Right lung (tissue), 10 donors: ENCODE measurements at places on chromosomes 13 and 19.

GRCh38 chr13:63773476-63773875 is 2357.8 kb upstream of the PCDH20 start:
- no peak for DNase-seq

- no peak for DNase-seq
Observed at GRCh38 chr19:16327501-16327900, 2.9 kb downstream of the KLF2 start.

DNA sequence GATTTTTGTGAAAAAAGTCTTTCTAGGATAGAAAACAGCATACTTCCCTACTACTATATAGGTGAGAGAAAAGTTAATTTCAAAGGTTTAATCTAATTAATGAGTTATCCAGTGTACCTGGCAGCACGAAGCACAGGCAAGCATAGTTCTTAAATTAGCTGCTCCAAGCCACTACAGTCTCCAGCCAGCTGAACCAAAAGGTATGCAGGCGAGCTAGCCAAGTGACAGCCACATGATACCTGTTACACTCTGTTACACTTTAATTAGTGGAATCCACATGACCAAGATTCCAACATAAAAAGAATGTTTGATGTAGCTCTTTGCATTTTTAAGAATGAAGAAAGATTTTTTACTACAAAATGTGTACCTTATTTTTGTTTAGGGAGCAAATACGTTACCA is 15.5 kb downstream of the SLC25A30 start:
- DNase-seq: no peak

DNA sequence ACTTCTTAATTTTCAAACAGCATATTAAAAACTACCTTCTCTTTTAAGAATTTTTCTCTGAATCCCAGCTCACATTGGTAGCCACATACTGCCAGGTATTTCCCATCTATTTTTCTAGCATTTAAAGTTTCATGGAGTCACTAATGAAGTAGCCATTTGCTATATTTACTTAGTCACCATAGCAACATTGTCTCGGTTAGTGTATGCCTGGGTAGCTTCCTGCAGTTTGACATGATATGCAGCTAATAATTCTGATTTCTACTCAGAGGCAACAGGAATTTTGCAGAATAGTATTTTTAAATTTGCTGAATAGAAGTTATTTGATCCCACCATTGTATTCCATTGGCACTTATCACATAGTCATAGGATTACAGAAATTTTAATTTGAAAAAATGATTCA is 30.9 kb upstream of the KCTD4 start:
- no peak for DNase-seq

GRCh38 chr19:906480-906879 is 6.5 kb downstream of the R3HDM4 start:
- DNase-seq: no peak

GRCh38 chr13:21542563-21542962 is 61.4 kb downstream of the MICU2 start:
- no peak for DNase-seq

- no peak for DNase-seq
Observed at GRCh38 chr13:102039264-102039663, 362.6 kb downstream of the FGF14 start.

- DNase-seq: no peak
Observed at GRCh38 chr13:30410705-30411125, 11.6 kb upstream of the UBE2L5 start.

DNA sequence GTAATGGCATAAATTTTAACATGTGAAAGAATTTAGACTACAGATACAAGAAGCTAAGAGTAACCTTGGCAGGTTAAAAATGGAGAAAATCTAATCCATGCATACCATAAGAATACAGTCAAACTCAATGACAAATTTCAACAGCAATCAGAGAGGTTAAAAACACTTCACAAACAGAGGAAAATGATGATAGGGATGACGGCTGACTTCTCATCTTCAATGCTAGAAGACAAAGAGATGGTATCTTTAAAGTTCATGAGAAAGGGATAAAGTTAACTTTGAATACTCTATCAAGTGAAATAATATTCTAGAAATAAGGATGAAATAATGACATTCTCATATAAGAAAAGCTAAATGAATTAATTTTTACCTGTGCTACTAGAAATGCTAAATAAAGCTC is 1130.2 kb upstream of the MIR17HG start:
- no peak for DNase-seq

- DNase-seq: peak; percentile 18
Observed at GRCh38 chr13:30618186-30618929, 638 bp downstream of the USPL1 start.

DNA sequence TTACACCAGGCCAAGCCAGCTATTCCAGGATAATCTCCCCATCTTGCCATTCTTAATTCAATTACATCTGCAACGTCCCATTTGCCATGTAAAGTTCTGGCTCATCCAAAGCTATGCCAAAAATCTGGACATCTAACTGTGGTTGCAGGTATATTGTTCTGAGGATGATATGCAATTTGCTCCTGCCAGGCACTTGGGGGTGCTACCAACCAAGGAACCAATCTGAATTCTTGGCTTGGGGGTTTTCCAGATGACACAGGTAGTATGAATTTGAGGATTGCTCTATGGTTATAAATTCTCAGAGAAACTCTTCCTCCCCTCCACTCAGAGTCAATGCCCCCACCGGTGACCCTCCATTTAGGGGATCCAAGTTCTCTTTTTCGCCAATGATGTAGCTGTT is 33.0 kb downstream of the CRYL1 start:
- DNase-seq: no peak

DNA sequence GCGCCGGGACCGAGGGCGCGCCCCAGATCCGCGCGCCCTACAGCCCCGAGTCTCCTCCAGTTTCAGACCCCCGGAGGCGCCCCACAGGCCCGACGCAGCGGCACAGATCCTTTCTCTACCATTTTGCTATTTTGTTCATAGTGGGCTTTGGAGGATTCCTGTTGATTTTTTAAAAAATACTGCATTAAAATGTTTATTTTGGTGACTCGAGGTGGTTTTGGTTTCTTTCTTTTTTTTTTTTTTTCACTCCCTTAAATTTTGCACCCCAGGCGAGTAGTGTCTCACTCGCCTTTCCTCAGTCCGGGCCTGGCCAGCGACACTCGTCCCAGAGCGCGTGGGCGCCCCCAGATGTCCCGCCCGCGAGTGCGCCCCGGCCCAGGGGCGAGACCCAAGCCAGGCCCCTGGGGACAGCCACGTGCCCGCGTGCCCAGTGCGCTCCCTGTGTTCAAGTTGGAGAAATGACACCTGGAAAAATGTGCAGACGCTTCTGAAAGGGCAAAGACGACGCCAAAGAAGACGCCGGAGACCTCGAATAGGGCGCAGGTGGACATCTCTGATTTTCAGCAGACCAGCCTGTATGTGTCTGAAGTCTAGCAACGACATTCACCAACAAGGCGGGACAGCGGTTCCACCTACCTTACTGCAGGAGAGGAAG is 471 bp upstream of the INSR start:
- DNase-seq: peak; percentile 59

DNA sequence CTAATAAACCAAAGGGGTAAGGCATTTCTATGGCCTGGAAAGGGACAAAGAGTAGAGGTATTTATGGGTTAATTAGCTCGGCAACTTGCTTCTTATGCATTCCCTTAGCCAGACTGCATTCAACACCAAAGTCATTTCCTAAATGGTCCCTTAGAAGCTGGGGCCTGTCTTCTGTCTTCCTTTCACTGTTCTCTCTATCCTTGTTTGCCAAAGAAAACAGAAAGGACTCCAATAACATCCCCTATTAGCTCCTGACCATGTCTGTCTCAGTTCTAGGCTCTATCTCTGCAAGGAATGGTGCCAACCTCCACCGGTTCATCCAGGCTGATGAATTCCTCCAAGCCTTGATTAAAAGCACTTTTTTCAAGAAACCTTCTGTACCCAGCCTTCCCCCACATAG is 123.5 kb downstream of the KCTD12 start:
- no peak for DNase-seq

- no peak for DNase-seq
Observed at GRCh38 chr13:50693727-50694126, 149.8 kb downstream of the DLEU7 start.

DNA sequence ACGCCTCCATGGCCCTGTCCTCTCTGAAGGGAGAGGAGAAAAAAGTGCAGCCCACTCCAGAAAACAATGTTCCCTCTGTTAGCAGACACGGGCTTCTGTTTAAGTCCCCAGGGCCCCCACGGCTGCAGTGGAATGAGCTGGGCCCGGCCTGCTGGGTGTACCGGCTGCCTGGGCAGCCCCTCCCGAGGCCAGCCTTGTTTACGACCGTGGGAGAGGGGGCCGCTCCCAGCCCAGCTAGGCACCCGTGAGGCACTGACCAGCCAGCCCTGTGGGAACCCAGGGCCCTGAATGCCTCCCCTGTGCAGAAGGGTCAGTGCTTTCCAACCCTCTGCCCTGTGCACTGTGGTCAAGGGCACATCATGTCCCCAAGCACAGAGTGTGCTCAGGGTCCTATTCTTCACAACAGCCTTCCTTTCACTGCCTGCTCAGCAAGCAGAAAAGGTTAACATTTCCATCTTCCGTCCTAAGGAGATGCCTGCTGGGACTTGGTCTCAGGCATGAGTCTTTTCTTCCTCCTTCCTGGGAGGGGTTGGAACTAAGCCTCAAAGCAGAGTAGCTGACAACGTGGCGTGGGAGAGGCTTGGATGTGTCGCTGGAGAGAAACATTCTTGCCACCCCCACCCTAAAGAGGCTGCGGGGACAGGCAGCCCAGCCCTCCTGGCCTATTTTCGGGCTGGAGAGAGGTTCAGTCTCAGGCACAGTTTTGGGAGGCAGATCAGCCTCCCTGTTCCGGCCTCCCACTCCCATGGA is 90.1 kb downstream of the RGCC start:
- DNase-seq: no peak

- no peak for DNase-seq
Observed at GRCh38 chr19:31980796-31981195, 364.6 kb upstream of the ZNF507 start.

DNA sequence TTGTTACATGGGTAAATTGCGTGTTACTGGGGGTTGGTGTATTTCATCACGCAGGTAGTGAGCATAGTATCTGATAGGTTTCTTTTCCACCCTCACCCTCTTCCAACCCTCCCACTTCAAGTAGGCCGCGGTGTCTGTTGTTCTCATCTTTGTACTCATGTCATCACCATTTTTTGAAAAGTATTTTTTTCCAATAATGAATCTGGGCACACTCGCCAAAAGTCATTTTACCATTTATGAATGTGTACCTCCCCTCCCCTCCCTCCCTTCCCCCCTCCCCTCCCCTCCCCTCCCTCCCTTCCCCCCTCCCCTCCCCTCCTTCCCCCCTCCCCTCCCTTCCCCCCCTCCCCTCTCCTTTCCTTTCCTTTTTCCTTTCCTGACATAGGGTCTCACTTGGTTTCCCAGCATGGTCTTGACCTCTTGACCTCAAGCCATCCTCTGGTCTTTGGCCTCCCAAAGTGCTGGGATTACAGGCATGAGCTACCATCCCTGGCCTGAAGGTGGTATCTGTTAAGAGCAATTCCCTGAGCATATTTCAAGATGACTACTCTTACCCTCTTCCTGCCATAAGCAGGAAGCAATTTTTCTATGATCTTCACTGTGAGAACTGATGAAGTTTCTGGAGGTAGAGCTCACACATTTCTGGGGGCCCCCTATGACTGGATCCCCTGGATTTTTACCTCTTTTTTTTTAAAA is 15.7 kb downstream of the ZNF627 start:
- no peak for DNase-seq

- no peak for DNase-seq
Observed at GRCh38 chr19:16208847-16209665, 11.3 kb downstream of the AP1M1 start.
